ENCODE measurements at places on chromosomes 2 and 18. TPM values are rescaled to one million over a fixed set of nuclear protein-coding genes. Genes with fewer than 3 reads are reported as not detected.

ALK gene
- total RNA-seq = 0.11 TPM

CD8B gene
- 0.43 TPM for total RNA-seq

MERTK gene
- total RNA-seq = 1.9 TPM

IGFBP2 gene
- total RNA-seq = 12.8 TPM

PID1 gene
- total RNA-seq = 9.8 TPM

FOXI3 gene
- not detected for total RNA-seq

RAPH1 gene
- 47.6 TPM for total RNA-seq

PLCL1 gene
- 25.4 TPM for total RNA-seq

GPR55 gene
- total RNA-seq = not detected

CHRND gene
- 80.1 TPM for total RNA-seq

CDK15 gene
- total RNA-seq = 0.34 TPM

DUSP19 gene
- 2.5 TPM for total RNA-seq

C2orf74 gene
- total RNA-seq = 7.1 TPM

IL1R2 gene
- 3.1 TPM for total RNA-seq

CENPA gene
- total RNA-seq = not detected

CWC22 gene
- total RNA-seq = 17.2 TPM

LYG2 gene
- total RNA-seq = not detected

DYNC2LI1 gene
- total RNA-seq = 11.4 TPM

DAW1 gene
- total RNA-seq = not detected

FSIP2 gene
- total RNA-seq = 0.10 TPM

UCN gene
- total RNA-seq = 0.46 TPM

ACADL gene
- 6.6 TPM for total RNA-seq

FAM237A gene
- not detected for total RNA-seq

All from psoas muscle (tissue), 8 donors.